Tongue (tissue), 3 donors: ENCODE measurements at places on chromosomes 16 and 17.
A peak's percentile ranks its signal among the peaks of the same experiment; 100 is the strongest.

DNA sequence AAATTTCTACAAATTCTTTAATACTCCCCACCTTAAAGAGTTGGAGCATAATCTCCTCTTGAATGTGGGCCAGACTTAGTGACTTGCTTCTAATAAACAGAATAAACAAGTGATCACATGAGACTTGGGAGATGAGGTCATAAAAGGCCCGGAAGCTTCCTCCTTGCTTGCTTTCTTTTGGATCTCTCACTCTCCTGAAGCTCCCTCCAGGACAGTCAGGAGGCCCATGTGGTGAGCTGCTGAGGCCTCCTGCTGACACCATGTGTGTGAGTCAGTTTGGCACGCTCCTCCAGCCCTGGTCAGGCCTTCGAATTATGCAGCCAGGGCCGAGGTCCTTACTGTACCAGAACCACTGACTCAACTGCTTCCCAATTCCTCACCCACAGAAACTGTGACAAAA lies 53.2 kb downstream of the NDEL1 start:
- no peak for DNase-seq

DNA sequence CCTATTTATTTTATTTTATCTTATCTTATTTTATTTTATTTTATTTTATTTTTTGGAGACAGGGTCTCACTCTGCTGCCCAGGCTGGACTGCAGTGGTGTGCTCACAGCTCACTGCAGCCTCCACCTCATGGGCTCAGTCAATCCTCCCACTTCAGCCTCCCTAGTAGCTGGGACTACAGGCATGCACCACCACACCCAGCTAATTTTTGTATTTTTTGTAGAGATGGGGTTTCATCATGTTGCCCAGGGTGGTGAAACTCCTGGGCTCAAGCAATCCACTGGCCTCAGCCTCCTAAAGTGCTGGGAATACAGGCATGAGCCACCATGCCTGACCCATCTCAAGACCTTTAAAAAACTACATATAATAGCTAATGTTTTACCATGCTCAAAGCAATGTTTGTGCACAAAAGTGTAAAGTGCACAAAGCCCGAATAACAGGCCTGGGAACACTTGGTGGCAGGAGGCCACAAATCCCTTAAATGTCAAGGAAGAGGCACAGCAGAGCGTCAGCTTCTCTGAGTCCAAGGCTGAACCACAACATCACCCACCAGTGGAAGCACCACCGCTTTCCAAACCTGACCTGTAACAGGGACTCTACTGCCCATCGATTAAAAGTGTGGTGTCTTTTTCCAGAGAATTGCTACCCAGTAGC lies 30.6 kb upstream of the SLC39A11 start:
- no peak for DNase-seq

- peak; percentile 77 for DNase-seq
Measured at GRCh38 chr17:39660397-39661385, 4.5 kb upstream of the TCAP start.

GRCh38 chr16:50102051-50102746 lies 36.4 kb downstream of the HEATR3 start:
- no peak for DNase-seq

- no peak for DNase-seq
Measured at GRCh38 chr16:72609933-72610332, 438.0 kb upstream of the PMFBP1 start.

- DNase-seq = peak; percentile 35
Measured at GRCh38 chr17:50558941-50559614, 1.4 kb upstream of the CACNA1G start.

DNA sequence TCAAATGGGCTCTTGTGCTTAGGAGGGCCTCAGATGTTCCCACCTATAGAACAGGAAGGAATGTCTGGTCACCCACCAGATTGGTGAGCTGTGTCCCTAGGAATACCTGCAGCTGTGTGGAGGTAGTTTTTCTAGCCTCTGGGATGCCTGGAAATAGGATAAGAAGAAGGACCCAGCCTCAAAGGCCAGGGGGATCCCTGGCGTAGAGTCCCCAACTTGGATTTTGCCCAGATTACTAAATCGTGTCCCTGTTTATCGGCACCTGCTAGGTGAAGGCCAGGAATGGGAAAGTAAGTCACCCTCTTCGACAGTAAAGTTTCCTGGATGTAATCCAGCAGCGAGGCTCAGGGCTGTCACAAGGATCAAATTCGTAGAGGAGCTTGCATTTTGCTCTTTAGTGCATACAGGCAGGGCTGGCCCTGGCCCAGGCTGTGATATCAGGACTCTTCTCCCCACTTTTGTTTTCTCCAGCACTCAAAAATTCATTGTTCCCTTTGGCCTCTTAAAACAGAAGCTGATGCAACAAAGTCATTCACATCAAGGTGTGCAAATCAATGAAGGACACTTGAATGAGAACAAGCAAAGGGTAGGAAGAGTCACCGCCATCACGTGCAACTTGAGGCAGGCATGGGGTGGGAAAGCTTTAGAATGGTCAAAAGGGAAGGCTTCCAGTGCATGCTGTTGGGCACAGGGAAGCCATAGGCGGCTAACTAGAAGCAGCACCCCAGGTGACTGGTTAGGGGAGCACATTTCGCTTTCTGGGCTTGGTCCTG lies 7.5 kb downstream of the SLC13A2 start:
- no peak for DNase-seq

- DNase-seq = peak; percentile 92
Measured at GRCh38 chr17:3911271-3912053, 4.8 kb downstream of the P2RX1 start.

GRCh38 chr17:75845058-75845711 lies 981 bp upstream of the UNC13D start:
- peak; percentile 72 for DNase-seq

DNA sequence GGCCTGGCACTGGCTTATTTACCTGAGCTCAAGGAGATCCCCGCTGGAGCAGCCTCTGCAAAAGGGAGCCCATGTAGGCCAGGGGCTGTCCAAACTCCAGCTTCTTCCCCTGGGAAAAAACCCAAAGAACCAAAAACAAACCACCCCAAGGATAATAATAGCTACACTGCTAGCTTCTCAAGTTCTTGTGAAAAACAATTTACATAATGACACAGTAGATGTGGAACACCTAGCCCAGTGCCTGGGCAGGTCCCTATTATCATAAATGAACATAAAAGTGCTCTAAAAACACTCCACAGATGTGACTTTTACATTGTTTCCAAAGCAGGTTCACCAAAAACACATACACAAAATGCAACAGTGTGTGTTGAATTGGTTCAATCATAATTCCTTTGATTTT lies 27.3 kb downstream of the CENPV start:
- no peak for DNase-seq

DNA sequence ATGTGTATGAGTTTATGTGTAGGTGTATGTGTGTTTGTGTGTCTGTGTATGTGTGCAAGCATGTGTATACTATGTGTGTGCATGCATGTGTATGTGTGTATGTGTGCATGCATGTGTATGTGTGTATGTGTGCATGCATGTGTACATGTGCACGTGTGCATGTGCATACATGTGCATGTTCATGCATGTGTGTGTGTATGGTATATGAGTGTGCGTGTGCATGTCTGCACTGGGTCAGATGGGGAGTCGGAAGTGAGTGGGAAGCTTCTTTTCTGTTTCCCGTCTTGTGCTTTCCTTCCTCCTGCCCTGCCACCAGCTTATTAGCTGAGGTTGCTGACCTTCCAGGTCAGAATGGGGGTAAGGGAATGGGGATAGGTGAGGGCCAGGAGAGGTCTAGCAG lies 174.7 kb downstream of the MAP2K4 start:
- DNase-seq = no peak

- no peak for DNase-seq
Measured at GRCh38 chr17:46722662-46723285, 95.7 kb downstream of the WNT3 start.

DNA sequence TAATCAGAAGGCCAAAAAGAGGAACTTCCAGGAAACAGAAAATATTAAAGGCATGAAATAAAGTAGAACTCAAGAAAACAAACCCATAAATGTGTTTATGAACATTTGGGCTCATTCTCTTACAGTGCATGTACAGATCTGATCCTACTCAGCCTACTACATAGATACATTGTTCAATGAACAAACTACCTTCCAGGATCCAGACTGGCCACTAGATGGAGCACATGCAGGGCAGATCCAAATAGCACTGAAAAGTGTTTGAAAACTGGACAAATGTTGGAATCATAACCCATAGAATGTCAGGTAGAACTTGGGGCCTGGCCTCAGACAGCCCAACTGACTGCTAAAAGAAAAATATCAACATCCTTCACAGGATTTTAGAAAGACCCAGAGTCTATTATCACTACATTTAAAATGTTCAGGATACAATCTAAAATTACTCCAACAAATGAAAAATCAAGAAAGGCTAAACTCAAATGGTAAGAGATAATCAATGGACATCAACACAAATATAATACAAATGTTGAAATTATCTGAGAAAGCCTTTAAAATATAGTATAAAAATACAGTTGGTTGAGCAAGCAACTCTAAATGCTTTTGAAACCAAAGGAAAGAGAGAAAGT lies 122.4 kb upstream of the NUDT7 start:
- peak; percentile 13 for DNase-seq

DNA sequence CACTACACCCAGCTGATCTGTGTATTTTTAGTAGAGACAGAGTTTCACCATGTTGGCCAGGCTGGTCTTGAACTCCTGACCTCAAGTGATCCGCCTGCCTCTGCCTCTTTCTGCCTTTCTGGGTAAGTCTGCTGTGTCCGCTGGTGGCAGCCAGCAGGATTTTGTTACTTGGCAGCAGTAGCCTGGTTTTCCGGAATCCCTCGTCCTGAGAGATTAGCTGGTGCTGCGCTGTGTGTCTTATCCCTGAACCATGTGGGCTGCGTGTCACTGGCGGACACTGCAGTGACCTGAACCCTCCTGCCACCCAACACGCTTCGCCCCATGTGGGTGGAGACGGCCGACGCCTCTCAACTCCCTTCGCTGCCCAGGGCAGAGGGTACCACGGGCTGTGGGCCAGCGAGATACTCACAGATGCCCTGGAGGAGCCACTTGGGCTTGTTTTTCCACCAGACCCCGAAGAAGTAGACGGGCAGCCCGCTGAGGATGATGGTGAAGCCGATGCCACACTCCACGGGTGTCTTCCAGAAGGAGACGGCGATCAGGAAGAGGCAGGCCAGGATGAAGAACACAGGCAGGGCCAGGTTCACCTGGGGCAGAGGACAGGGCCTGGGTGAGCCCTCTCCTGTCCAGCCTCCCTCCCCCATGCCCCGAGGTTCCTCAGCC lies 35.2 kb downstream of the SLC7A5 start:
- peak; percentile 66 for DNase-seq

DNA sequence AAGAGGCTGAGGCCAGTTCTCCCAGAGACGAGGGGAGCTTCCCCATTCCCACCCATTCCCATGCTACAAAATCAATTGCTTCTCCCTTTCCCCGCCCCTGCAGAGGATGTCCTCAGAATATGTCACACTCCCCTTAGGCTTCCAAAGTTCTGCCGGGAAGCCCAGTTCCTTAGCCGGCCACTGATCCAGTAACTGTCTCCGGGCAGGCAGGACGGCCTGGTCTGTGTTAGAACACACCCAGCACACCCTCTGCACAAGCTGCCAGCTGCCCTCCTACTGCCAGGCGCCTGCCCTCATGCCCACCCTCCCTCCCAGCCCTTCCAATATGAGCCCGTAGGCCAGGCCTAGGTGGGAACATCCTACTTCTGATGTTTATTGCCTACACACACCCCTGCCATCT lies 31.1 kb downstream of the SGSM2 start:
- no peak for DNase-seq

GRCh38 chr16:67842509-67843342 lies 606 bp downstream of the THAP11 start:
- peak; percentile 54 for DNase-seq

GRCh38 chr16:3131755-3132377 lies 3.0 kb upstream of the ZNF213 start:
- DNase-seq = no peak

GRCh38 chr17:42477173-42477572 lies 18.5 kb downstream of the ATP6V0A1 start:
- no peak for DNase-seq

GRCh38 chr17:57279432-57279831 lies 23.1 kb downstream of the MSI2 start:
- no peak for DNase-seq

DNA sequence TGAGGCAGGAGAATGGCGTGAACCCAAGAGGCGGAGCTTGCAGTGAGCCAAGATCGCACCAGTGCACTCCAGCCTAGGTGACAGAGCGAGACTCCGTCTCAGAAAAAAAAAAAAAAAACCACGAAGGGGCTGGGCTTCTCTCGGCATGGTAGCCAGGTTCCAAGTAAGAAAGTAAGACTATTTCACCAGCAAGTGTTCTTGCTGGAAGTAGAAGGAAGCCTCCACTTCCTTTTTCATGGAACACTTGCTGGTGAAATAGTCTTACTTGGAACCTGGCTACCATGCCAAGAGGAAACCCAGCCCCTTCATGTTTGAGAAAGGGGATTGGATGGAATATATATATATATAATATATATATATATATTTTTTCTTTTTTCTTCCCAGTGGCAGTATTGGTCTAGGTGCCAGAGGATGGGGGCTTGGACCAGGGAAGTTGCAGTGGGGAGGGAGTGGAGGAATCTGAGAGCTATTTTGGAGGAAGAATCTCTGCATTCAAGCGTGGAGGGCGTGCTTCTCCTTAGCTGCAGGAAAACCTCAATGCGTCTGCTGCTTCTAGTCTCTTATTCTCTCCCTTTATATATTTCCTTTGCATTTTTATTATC lies 7.2 kb upstream of the N4BP1 start:
- no peak for DNase-seq

- no peak for DNase-seq
Measured at GRCh38 chr17:14605267-14605599, 304.4 kb downstream of the HS3ST3B1 start.

- no peak for DNase-seq
Measured at GRCh38 chr16:48421741-48422140, 36.5 kb upstream of the SIAH1 start.

DNA sequence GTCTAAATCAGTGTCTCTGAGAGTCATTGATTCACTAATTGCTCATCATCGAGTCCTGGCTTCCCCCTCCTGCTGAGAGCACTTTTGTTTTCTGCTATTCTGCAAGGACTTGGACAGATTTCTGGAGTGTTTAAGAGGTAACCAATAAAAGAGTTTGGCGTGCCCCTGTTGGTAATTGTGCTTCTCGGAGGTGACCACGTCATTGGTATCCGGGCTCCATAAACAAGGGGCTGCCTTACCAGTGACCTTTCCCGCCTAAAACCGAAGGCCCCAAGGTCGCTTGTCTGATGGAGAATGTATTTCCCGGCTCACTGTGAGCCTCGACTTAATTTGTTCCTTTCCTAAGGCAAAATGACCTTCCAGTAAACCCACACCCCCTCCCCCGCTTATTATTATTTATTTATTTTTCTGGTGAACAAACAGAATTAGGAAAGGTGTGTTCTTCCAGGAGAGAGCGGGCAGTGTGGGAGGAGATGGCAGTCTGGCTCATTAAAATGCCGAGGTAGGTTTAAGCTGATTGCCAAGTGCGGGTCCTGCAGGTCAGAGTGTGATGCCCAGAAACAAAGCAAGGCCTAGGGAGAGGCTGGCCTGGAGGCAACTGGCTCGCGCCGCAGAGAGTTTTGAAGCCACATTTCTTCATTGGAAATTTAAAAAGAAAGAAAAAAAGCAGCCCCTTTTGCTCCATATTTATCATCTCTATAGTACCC lies 30.2 kb downstream of the MSI2 start:
- DNase-seq = no peak

- DNase-seq = peak; percentile 72
Measured at GRCh38 chr16:82524976-82525375, 101.8 kb upstream of the CDH13 start.

GRCh38 chr17:58109197-58109596 lies 26.0 kb downstream of the DYNLL2 start:
- DNase-seq = no peak
